ENCODE measurements at places on chromosomes 6 and 20.

DNA sequence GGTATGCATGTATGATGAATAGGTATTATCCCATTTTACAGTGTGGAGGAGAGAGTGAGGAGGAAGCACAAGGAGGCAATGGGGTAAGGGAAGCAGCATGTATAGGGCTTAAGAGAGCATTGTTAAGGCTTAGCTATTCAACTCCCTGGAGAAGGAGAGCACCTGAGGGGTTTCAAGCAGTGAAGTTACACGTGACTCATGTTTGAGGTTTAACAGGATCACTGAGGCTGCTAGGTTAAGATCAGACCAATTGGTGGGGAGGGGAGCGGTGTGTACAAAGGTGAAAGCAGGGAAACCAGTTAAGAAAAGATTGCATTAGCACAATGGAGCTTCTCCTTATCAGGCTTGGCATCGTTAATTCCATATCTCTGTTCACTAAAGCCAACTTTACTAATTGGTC is 64.4 kb upstream of the NHSL1 start:
- DNase-seq, result no peak

- no peak for DNase-seq
Observed at GRCh38 chr6:143676437-143677045, 1.2 kb upstream of the PHACTR2 start.

DNA sequence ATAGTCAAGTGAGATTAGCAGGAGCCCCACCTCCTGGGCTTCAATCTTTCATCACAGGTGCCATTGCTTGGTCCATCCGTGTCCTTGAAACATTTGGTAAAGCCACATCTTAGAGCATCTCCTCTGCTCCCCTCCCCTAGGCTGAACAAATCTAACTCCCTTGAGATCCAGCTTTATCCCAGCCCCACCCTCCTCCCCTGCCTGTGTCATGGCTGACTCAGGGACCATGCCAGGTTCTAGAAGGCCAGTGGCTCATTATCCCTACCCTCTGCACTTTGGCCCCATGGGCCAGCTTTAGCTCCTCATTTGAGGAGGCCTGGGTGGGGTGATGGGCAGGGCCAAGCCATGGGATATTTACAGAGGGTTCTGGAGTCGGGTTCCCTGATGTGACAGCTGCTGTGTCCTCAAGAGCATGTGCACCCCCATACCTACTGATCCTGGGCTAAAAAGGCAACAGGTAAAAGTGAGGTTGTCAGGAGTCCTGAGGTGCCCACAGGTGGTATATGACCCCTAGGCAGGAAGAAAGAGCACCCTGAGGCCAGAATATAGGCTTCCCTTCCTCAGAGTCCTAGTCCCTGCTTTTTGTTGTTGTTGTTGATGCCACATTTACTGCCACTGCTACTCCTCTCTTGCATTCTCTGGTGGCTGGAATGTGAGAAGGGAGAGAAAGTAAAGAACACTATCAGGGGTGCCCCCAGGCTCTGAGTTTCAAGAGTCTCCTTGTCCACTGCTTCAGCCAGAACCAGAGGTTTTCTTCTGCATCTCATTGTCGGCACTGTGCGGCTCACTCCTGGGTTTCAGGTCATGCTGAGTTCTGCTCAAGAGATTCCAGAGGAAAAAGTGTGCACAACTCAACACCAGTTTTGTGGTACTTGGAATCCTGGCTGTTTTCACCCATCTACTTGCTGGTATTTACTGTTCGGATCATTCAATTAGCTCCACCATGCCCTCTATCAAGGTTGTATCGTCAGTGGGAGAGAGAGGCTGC is 228.4 kb downstream of the LRFN2 start:
- DNase-seq, result no peak

DNA sequence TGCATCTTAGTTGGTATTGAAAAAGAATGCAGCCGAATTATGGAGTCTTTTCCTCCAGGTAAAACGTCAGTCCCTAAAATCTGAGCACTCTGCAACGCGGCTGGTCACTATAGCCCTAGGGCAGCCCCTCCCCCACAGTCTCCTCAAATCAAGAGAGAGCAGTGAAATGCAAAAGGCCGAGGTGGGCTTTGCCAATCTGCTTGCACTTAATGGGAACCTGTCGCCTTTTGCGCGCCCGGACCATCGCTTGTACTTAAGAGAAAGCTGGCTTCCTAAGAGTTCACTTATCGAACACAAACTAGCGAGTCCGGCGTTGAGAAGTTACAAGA is 447 bp downstream of the MCM3 start:
- DNase-seq, result peak; percentile 76

GRCh38 chr20:45392733-45393132 is 14.6 kb upstream of the TP53TG5 start:
- no peak for DNase-seq

DNA sequence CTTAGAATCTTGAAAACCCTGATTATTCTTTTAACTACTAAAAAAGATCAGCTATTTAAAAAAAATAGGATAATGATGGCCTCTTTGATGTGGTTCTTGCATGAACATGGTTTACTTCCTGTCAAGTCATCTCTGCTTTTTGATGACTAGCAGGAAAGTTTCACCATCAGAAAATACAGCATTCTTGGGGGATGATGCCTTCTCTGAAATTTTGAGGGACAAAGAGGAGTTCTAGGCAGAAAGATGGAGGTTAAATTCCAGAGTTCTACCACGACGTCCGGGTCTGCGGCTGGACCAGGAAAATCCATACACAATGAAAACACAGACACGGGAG is 130.4 kb downstream of the OLIG3 start:
- no peak for DNase-seq

GRCh38 chr6:46963626-46964025 is 41.9 kb upstream of the ADGRF5 start:
- no peak for DNase-seq
